ENCODE measurements at places on chromosomes 11 and 22.

GRCh38 chr22:22771696-22772377 lies 115.8 kb upstream of the IGLL5 start:
- no peak for DNase-seq

- no peak for DNase-seq
These were observed 921.5 kb downstream of the OPCML start for GRCh38 chr11:132610791-132611190.

- DNase-seq = no peak
These were observed 12.5 kb downstream of the MUC5B start for GRCh38 chr11:1235306-1235900.

DNA sequence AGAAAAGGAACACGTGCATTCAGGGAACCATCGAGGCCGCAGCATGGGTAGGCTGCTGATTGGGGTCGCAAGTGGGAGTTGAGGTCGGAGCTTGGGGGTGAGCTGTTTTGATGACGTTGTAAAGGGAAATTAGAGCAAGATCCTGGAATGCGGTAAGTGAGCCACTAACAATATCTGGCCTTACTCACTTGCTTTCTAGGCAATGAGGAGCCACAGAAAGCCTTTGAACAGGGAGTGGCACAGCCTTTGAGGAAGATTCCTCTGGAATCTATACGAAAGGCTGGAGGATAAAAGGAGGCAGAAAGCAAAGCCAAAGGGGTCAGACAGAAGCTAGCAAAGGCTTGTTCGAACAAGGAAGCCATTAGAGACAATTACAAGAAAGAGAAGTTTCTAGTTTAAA lies 197.5 kb downstream of the LARGE1 start:
- DNase-seq = no peak

GRCh38 chr11:9462172-9462799 lies 1.5 kb downstream of the ZNF143 start:
- no peak for DNase-seq

DNA sequence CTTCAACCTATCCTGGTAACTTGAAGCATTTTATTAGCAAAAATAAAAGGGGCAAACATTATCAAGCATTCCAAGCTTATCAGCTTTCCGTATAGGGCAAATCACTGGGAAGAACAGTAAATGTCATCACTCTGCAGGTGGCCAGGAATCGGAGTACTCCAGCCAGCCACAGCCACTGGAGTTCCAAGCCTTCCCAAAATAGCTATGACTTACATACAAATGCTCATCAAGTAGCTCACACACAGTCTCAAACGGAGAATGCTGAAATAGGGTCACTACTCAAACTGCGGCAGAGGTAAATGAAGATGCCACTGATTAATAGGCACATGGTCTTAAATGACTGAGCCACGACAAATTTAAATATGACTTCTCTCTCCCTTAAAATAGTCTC lies 2.1 kb downstream of the USP28 start:
- DNase-seq = no peak

- DNase-seq = no peak
These were observed 20.5 kb downstream of the UBE2L3 start for GRCh38 chr22:21587803-21588611.

- DNase-seq = no peak
These were observed 18.1 kb upstream of the RDX start for GRCh38 chr11:110314366-110315095.

- peak; percentile 23 for DNase-seq
These were observed 705 bp downstream of the PTPRJ start for GRCh38 chr11:47980907-47981621.

GRCh38 chr11:134841411-134841810 lies 429.4 kb upstream of the B3GAT1 start:
- no peak for DNase-seq

DNA sequence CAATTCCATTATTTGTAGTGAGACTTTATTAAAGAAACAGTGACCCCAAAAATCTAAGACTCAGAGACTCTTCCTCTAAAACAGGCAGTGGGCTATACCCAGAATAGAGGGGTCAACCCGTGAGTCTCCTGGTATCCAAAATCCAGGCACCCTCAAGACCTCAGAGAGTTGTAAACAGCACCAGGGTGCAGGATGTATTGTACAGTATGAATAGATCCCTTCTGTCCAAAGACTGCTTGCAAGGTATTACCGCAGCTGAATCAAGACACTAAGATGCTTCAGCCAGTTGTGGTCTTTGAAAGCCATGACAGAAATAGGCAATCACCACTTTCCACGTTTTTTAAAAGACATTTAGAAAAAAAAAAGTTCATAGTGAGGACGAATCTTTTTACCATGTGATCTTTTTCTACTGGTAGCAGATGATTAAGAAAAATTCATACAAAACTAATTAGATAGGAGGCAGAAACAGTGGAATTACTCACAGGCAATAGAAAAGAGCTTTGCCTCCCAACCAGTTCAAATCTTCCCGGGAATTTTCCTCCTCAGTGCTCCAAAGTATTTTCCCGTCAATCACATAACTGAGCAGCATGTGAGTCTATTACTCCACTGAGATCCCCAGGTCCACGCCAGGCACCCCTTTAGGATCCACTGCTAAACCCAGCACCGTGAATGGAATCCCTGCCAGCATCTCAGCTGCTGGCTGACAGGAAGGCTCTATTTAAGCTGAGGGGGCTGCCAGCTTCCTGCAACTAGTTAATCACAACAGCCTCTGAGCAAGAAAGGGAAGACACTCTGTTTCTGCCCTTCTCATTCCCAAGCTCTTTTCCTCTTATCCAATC lies 113.1 kb downstream of the ETS1 start:
- DNase-seq = no peak

GRCh38 chr11:111922803-111923202 lies 4.1 kb downstream of the C11orf52 start:
- DNase-seq = no peak

Data from T-helper 9 cell (primary cell).